Muscle of back (tissue), 13 donors: ENCODE measurements at places on chromosomes 3 and 15. TPM values are rescaled to one million over a fixed set of nuclear protein-coding genes. Genes with fewer than 3 reads are reported as not detected.

GRCh38 chr3:195801251-195802183, 10.2 kb downstream of the MUC4 start:
- no peak for DNase-seq

DNA sequence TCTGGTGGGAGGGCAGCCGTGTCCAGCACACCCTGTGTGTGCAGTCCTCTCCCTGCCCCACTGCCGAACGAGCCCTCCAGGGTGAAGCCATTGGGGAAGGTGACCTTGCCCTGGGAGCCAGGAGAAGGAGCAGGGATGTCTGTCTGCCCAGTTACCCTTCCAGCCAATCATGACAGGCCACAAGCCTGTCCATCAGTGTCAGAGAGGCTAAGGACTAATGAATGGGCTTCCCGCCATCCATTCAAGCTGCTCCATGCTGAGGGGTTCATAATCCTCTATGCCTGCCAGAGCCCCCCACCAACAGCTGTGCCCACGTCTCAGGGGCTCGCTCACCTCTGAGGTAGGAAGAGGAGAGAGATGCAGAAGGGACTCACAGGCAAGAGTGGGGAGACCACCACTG, 15.2 kb downstream of the ALS2CL start:
- no peak for DNase-seq

- no peak for DNase-seq
Measured at GRCh38 chr3:45112939-45113338, 33.2 kb downstream of the CDCP1 start.

- no peak for DNase-seq
Measured at GRCh38 chr3:155880286-155880685, 9.8 kb downstream of the GMPS start.

DNA sequence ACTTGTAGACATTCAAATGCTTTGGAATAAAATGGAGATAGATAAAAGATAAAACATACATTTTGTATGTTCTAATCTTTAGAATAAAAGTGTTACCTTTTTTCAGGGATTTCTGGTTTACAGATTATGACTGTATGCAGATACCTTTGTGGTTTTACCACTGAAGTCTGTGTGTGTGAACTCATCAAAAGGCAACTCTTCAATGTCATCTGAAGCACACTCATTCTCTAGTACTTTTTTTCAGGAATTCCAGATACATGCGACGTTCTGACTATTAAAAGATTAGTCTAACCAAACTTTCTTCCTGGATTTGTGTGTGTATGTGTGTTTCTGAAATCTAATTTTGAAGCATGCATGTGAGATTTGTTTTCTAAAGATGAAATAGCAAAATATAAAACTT, 188.6 kb downstream of the NLGN1 start:
- DNase-seq = no peak

GRCh38 chr3:64011685-64012084, 11.6 kb downstream of the PSMD6 start:
- DNase-seq = no peak

GRCh38 chr3:196634829-196635228, 4.7 kb upstream of the NRROS start:
- no peak for DNase-seq

- DNase-seq = no peak
Measured at GRCh38 chr3:23199649-23200048, 3.5 kb upstream of the UBE2E2 start.

DNA sequence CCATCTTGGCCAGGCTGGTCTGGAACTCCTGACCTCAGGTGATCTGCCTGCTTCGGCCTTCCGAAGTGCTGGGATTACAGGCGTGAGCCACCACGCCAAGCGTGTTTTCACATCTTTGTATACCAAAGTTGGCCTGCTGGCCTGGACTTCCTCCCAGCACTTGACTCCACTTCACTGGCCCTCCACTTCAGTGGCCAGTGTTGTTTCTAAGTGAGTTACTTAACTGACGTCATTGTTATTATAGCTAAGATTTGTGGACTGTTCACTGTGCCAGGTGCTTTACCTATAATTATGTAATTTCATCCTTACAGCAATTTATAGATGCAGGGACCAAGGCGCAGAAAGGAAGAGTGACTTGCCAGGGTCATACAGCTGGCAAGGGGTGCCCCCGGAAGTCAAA, 52.0 kb downstream of the HRH1 start:
- no peak for DNase-seq

GRCh38 chr3:20810555-20810954, 624.5 kb upstream of the SGO1 start:
- DNase-seq = no peak

DNA sequence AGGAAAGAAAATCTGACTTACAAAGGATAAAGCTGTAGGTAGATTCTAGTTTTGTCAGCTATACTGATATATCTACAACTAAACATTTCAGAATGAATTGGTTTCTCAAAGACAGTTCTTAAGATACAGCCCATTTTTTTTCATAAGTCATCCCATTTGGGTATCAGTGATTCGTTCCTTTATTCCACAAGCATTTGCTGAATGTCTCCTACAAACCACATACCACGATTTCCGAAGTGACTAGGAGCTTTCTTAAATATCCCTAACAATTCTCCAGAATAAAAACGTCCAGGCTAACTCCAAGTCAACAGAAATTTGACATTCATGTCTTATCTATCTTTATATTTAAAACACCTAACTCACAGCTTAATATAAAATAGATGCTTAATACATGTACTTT, 59.8 kb downstream of the TP53BP1 start:
- no peak for DNase-seq

GRCh38 chr3:180690061-180690460, 10.8 kb upstream of the CCDC39 start:
- DNase-seq = no peak

- DNase-seq = no peak
Measured at GRCh38 chr3:8775181-8775580, 5.8 kb upstream of the OXTR start.

DNA sequence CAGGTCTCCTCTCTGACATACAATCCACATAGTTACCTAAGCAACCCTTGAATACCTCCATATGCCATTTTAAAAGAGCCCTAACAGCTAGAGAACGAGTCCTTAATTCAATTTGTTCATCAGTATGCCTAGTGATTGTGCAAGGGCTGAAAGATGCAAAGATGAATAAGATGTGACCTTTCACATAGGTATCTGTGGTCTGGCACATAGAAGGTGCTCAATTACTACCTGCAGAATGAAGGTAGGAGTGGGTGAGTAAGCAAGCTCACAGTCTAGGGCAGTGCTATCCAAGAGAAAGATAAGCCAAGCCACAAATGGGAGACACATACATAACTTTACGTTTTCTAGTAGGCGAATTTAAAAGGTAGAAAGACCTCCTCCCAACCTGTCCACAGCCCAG, 157.9 kb downstream of the OSBPL10 start:
- no peak for DNase-seq

GOLGA8Q gene
- 2.1 TPM for polyA plus RNA-seq

FAM81A gene
- 1.6 TPM for polyA plus RNA-seq

PLA2G4E gene
- polyA plus RNA-seq = 1.3 TPM
